NCI-H446 treated with DMSO at 0.1 percent for 48 hours (cell line): ENCODE measurements at places on chromosomes 6 and 20.

- no peak for DNase-seq
Observed at GRCh38 chr6:131103901-131104300, 31.4 kb upstream of the AKAP7 start.

DNA sequence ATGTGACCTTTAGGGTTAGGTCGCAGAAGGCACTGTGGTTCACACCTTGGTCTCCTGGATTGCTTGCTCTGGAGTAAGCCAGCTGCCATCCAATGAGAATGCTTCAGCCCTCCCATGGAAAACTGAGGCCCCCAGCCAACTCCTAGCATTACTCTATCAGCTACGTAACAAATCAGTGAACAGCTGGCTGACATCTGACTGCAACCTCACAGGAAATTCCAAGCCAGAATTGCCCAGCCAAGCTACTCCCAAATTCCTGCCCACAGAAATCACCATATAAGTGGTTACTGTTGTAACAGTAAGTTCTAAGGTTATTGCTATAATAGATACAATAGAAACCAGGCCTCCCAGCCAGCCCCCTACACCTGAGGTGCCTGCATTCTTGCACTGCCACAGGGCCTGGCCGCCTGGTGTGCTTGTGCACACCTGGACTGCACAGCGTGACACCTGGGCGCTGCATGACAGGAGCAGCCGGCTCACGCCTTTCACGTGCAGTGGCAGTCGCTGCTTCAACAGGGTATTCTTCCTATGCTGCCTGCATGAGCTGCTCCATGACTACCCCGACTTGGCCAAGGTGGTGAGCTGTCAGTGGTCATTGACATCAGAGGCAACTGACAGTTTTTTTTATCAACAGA lies 429.7 kb upstream of the RUNX2 start:
- no peak for DNase-seq

GRCh38 chr20:48198929-48199451 lies 413.7 kb upstream of the SULF2 start:
- DNase-seq, result no peak

DNA sequence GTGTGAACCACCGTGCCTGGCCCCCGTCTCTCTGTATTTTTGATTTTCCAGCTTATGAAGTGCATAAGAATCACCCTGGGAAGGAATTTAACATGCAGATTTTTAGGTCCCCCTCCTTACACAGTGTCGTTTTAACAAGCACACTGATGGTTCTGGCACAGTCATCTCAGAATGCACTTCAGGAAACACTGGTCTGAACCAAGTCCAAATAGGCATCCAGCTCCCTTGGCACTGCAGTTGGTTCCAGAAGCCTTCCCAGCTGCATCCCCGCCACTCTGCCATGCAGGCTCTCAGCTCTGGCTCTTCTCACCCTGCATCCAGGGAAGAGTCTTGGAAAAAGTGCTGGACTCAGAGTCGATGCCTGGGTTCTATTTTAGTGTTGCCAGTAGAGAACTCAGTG lies 20.1 kb downstream of the RIPOR2 start:
- DNase-seq, result no peak

DNA sequence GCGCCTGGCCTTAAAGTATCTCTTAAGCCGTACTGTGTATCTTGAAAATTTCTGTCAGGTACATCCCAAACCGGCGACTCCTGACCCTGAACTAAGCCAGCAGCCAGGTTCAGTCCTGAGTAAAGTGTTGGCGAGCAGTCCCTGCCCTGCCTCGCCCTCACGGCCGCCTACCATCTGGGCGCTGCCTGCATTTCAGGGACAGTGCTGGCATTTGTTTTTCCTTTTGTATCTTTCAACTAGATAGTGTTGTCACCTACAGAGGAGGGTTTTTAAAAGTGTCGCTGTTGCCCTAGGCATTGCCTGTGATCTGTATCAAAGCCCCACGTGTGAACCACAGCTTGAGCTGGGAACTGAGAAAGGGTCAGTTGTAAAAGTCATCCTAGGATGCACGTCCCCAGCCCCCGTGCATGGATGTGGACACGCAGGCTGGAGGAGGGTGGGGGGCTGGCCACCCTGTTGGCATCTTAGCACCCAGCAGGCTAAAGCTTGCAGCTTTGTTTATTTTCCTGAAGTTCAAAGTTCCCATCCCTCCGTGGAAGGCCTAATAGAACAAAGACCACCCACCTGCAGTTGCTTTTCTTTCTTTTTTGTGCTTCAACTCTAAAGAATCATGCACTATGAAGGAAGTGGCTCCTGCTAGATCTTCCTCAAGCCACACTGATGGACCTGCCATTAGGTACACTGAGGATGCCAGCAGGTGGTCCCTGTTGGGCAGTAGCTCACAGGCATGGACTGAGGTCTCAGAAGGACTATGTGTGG lies 136.8 kb downstream of the ZDHHC14 start:
- no peak for DNase-seq

DNA sequence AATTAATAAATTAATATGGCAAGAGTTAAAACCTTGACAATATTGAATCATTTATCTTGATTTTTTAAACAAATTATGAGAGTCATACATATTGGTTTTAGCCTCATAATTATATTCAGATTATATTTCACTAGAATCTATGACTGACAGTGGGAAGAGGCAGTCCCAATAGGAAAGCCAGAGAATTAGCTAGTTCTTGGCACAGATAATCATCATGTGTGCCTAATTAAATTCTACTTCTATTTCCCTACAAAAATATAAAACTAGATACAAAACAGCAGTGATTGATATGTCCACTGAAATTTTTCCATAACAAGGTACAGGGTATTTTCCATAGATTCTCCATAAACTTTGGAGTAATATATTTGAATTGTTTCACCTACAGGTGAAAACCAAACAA lies 38.6 kb downstream of the COL9A1 start:
- DNase-seq, result peak; percentile 43

- no peak for DNase-seq
Observed at GRCh38 chr20:43940518-43941225, 26.0 kb downstream of the TOX2 start.

- no peak for DNase-seq
Observed at GRCh38 chr6:13715444-13715883, 3.8 kb upstream of the RANBP9 start.

- no peak for DNase-seq
Observed at GRCh38 chr6:166989427-166990032, 9.7 kb upstream of the CEP43 start.

DNA sequence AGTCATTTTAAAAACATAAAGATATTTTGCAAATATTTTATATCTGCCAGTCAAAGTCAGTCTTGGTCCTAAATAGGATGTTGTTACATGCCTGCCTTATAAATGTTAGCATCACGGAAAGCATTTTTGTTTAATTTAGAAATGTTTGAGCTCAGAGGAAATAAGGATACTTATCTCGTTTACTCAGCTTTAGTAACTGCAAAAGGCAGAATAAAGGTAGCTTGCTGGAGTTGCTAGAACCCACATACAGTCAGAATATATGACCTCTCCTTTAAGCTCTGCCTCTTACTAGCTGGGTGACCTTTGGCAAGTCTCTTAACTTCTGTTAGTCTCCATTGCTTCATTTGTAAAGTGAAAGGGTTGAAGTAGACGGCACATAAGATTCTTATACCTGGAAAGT lies 867.3 kb downstream of the KIF16B start:
- no peak for DNase-seq

DNA sequence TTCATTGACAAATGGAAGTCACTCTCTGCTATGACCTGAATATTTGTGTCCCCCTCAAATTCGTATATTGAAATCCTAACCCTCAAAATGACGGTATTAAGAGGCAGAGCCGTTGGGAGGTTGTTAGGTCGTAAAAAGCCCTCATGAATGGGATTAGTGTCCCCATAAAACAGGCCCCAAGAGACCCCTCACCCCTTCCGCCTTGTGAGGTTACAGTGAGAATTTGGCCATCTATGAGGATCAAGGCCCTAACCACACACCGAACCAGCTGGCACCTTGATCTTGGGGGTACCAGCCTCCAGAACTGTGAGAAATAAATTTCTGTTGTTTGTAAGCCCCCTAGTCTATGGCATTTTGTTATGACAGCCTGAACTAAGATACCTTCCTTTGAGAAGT lies 52.5 kb upstream of the SLC22A16 start:
- no peak for DNase-seq

DNA sequence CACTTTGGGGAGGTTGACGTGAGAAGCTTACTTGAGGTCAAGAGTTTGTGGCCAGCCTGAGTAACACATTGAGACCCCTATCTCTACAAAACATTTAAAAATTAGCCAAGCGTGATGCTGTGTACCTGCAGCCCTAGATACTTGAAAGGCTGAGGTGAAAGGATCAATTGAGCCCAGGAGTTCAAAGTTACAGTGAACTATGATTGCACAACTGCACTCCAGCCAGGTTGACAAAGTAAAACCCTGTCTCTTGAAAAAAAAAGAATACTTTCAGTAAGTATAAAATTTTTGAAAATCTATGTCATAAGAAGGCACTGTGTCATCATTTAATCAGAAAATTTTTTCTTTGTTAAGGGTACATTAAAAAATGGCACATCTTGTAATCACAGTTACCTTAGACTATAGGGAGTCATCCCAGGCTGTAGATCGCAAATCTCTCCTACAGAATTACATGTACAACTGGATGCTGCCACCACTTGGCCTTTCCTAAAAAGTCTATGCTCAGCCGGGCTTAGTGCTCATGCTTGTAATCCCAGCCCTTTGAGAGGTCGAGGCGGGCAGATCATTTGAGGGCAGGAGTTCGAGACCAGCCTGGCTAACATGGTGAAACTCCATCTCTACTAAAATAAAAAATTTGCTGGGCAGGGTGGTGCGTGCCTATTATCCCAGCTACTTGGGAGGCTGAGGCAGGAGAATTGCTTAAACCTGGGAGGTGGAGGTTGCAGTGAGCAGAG lies 17.0 kb upstream of the MRS2 start:
- no peak for DNase-seq

DNA sequence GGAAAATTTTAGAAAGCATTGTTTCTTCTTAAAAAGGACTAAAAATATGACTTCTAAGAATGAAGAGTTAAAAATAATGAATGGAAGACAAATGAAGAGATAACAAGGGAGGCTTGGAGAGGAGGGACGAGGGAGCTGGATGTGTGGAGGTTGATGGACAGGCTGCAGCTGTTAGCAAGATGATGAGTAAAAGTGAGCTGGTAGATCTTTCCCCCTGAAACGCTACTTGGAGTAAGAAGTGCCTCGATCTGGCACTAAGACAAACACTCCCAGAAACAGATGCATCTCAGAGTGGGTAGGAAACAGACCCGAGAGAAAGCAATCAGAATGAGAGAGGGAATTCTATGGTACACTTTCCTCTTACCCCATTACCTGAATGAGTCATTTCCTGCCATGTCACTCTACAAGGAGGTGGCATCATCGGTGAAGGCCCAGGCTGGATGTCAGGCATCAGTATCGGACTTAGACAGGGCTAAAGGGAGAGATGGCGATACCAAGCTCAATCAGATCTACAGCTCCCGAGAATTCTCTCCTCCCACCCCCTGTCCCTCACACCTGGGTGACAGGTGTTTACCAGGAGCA lies 154.1 kb upstream of the BMP2 start:
- no peak for DNase-seq

DNA sequence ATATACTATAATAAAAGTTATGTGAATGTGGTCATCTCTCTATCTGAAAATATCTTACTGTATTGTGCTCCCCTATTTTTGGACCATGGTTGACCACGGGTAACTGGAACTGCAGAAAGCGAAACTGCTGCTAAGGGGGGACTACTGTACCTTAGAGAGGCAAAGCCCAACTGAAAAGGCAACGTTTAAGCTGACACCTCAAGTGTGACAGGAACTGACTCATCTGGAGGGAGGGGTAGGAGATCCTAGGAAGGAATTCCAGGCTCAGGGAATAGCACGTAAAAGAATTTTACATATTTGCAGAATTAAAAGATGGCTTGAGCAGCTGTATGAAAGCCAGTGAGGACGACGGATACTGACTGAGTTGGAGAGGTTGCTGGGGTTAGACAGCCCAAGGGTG lies 34.8 kb downstream of the ELOVL2 start:
- DNase-seq, result no peak

DNA sequence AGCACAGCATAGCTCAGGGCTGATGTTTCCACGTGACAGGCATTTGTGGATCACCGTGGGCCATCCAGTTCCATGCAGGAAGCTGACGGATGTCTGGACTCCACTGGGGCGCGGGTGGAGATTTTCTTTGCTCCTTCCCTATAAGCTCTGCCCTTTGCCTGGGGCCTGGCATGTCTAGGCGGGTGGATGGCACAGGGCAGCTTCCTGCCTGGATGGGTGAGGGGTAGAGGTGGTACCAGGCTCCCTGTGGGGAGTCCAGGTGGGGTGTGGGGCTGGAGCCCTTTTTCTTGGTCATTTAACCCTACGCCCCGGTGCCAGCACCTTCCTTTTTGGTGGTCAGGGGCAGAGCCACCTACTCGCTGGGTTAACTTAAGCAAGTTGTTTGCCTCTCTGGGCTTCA lies 10.4 kb downstream of the FAM110A start:
- no peak for DNase-seq

DNA sequence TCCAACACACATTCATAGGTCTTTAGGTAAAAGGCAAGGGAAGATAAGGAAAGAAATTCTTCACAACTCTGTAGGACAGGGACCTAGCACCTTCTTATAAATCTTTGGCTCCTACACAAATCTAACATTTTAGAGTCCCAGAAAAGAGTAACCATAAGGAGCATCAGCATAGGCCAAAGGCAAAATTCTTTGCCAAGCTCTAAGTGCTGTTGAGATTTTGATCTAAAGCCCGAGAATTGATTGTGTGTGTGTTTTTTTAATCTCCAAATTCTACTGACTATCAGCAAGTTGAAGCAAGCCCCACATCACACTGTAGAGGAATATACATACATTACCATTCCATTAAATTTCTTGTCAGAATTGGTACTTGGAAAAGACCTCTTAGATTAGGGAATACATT lies 233.6 kb downstream of the BTBD9 start:
- no peak for DNase-seq

DNA sequence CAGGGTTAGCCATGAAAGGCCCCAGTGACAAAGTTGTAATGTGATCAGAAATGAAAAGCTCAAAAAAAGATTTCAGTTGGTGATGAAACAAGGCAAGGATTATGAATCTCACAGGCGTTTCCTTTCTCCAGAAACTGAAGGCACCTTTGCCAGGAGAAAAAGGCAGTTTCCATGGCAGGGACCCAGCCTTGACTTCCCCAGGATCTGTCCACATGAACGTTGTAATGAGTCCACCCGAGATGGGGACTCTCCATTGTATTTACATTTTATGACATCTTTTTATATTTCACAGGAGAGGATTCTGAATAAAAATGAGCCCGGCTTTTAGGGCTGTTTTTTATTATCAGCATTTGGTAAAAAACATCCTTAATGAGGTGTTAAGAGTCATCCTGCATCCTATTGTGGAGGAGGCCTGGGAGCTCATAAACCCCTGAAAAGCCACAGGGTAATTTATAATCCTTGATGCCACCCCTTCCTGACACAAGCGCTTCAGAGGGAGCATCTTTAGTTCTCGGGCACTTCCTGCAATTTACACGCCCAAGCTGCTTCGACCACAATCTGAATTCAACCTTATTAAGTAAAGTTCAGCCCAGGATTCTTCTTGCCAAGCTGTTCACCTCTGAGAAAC lies 74.1 kb upstream of the SALL4 start:
- DNase-seq, result no peak

GRCh38 chr6:108944707-108945680 lies 96.8 kb downstream of the ARMC2 start:
- DNase-seq, result peak; percentile 77
